IMR-90 (cell line): ENCODE measurements at places on chromosomes 6 and 20. TPM values are rescaled to one million over a fixed set of nuclear protein-coding genes. Genes with fewer than 3 reads are reported as not detected.

Gene DDO
- 0.13 and 0.15 TPM in 2 replicates for polyA plus RNA-seq

Gene AVP
- not detected in 2 replicates for polyA plus RNA-seq

Gene NPEPL1
- 10.4 and 10.7 TPM in 2 replicates for polyA plus RNA-seq

Gene EYA2
- polyA plus RNA-seq = 5.0 and 5.4 TPM in 2 replicates

Gene PI3
- polyA plus RNA-seq = not detected in 2 replicates

Gene KCNG1
- 51.4 and 54.6 TPM in 2 replicates for polyA plus RNA-seq

- DNase-seq = no peak
These were observed 28.3 kb upstream of the CTAGE9 start for GRCh38 chr6:131739136-131739535.

- no peak for DNase-seq
These were observed 152.7 kb downstream of the SH3BGRL2 start for GRCh38 chr6:79783670-79784394.

- DNase-seq = peak; percentile 86
These were observed 5.3 kb downstream of the DCBLD1 start for GRCh38 chr6:117487821-117488220.

DNA sequence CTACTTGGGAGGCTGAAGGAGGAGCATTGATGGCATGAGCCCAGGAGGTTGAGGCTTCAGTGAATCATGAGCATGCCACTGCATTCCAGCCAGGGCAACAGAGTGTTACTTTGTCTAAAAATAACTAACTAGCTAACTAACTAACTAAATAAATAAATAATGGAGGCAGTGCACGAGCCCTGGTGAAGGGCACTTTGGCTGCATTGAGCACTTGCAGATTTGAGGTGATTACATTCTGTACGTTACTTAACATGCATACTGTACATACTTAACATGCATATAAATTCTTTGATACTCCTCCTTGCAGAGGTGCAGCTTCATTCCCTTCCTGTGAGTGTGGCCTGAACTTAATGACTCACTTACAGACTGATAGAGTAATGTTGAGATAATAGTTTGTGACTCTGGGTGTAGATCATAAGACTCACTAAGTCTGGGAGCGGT, 10.7 kb downstream of the HLA-A start:
- peak; percentile 21 for DNase-seq

DNA sequence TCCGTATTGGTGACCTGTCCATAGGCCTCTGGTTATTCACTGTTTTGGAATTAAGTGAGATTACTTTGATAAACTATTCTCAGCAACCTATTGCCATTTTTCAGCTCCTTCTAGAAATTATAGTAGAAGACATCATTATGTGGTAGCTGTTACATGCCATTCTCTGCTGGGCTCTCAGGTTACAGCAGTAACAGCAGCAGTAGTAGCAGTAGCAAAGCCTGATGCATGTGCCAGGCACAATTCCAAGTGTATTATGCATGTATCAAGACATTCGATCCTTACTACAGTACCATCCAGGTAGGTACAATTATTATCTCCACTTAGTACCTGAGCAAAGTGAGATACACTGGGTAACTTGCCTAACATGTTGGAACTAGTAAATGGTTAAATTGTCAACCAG, 74.3 kb downstream of the RPS12 start:
- peak; percentile 72 for DNase-seq

GRCh38 chr6:53483423-53484353, 61.2 kb downstream of the GCLC start:
- no peak for DNase-seq

GRCh38 chr20:17747431-17747846, 47.7 kb downstream of the BANF2 start:
- DNase-seq = peak; percentile 94

- no peak for DNase-seq
These were observed 106.0 kb downstream of the PRIM2 start for GRCh38 chr6:57423468-57423867.

DNA sequence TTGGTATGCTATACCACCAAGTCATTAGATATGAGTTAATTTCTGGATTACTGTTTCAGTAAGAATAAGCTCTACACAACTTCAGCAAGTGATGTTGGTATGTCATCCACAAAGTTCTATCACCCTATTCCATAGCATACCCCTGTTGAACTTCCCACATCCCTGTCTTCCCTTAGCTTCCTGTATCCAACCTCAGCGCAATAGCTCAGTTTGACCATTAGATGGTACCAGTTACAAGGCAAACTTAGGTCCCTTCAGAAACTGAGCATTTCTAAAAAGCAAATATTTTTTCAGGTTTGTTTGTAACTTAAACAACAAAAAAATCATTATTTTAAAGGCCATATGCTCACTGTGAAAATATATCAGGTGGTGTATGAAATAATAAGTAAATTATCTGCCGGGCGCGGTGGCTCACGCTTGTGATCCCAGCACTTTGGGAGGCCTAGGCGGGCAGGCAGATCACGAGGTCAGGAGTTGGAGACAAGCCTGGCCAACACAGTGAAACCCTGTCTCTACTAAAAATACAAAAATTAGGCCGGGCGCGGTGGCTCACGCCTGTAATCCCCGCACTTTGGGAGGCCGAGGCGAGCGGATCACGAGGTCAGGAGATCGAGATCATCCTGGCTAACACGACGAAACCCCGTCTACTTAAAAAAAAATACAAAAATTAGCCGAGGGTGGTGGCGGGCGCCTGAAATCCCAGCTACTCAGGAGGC, 8.8 kb upstream of the MOG start:
- peak; percentile 50 for DNase-seq

DNA sequence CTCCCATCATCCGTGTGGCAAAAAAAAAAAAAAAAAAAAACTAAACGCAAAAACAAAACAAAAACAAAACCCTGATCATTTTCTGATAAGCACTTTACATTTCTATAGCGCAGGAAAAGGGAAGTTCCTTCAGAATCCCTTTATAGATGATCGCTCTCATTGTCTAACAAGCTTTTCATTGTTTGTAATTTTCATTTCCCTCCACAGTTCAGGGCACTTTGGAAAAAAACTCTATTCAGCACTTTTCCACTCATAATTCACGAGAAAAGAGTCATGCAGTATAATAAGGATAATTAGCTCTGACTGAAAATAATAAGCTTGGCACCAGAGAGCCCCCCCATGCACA, 89.4 kb upstream of the ATXN1 start:
- DNase-seq = no peak
